ENCODE measurements at places on chromosomes 12 and 14. TPM values are rescaled to one million over a fixed set of nuclear protein-coding genes. Genes with fewer than 3 reads are reported as not detected.

DNA sequence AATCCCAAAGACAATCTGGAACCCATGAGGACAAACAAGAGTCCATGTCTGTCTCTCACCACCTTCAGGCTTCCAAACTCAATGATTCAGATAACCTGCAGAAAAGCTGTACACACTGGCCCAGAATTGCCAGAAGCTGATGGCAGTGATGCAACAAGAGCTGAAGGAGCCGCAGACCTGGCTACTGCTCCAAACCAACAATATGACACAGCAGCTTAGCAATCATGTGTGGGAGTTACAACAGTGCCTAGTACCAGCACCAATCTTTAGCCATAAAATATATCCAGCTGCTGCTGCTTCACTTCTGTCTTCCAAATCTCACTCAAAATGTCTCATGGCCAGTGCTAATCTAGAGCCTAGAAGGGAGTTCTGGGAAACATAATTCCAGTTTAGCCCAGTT lies 22.0 kb downstream of the RPS6KA5 start:
- DNase-seq, result no peak

DNA sequence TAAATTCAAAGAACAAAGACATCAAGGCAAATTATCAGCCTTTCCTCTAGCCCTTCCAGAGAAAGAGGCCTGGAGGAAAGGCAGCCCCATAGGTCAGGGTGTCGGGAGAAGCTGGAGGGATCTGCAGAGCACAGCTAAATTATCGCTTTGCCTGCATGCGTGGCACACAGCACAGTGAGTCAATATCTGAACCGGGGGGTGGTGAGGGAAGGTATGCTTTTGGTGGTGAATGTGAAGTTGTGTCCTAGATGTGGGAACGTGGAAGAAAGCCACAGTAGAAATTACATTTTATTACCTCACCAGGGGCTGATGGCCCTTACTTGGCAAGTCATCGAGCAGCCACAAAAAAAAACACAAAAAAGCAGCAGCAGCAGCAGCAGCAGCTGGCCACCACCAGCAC lies 243.2 kb downstream of the EGLN3 start:
- DNase-seq, result no peak

The TTC9 gene
- total RNA-seq, result 15.5 TPM

- DNase-seq, result no peak
Observed at GRCh38 chr12:45273717-45274271, 57.9 kb downstream of the ANO6 start.

The PLEKHH1 gene
- total RNA-seq, result 13.2 TPM

The BICDL1 gene
- 24.4 TPM for total RNA-seq

DNA sequence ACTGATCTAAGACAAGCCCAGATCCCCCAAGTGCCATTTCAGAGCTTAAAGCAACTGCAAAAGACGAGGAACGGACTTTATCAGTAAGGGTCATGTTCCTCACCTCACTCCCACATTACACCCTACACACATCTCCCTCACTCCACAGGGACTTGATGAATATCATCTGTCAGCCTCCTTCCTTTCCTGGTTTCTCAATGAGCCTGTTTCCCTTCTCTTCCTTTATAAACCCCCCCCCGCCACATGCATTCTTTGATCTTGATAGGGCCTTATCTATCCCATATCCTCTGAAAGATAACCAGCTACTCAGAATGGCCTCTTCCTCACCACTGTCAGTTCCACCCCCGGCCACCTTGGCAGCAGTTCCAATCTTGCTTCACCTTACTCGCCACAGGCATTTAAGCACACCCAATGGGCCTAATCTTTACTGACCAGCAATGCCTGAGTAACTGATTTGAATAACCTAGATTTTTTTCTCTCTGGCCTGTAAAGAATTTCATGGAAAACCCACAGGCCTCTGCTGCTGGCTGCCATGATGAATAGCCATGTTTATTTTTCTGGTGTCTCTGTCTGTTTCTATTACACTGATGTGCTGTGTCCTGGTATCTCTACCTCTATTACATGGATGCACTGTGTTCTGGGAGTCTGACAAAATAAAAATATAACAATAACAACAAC lies 138.7 kb downstream of the PHLDA1 start:
- no peak for DNase-seq

DNA sequence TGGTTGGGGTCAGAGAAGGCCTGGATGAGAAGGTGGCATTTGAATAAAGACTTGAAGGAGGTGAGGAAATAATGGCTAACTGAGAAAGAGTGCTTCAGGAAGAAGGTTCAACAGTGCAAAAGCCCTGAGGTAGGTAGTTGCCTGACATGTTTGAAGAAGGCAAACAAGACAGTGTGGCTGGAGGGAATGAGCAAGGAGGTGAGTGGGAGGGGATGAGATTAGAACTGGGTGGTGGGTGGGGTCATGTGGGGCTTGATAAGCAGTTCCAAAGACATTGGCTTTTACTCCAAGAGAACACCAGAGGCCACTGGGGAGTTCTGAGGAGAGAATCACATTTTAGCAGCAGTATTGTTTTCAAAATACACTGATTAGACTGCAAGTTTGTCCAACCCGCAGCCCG lies 50.5 kb downstream of the HSPB8 start:
- no peak for DNase-seq

GRCh38 chr14:55841625-55842024 lies 261.6 kb downstream of the KTN1 start:
- DNase-seq, result no peak

- no peak for DNase-seq
Observed at GRCh38 chr14:99098199-99098598, 173.8 kb downstream of the BCL11B start.

GRCh38 chr14:36362648-36363047 lies 42.2 kb upstream of the MBIP start:
- DNase-seq, result no peak

The NEUROD4 gene
- total RNA-seq, result 9.9 TPM

DNA sequence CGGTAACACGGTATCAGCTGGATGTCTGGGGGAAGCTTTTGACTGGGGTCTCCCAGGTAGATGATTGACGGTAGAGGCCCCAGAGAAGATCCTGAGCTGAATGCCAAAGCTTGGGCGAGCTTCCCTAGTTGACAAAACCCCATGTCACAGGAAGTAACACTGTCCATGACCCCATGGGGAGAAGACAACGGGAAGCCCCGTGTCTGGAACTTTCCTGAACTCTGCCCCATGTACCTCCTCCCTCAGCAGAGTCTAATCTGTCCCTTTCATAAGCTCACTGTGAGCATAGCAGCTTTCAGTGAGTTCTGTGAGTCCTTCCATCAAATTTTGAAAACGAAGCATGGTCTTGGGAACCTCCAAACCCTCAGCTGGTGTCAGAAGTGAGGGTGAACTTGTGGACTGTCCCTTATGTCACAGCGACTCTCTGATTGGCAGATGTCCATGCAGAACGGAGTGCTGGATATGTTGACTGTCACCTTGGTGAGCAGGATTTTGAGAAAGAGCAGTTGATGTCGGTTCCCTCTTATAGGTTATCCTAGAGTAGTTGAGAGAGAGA lies 29.7 kb upstream of the BEGAIN start:
- DNase-seq, result no peak

DNA sequence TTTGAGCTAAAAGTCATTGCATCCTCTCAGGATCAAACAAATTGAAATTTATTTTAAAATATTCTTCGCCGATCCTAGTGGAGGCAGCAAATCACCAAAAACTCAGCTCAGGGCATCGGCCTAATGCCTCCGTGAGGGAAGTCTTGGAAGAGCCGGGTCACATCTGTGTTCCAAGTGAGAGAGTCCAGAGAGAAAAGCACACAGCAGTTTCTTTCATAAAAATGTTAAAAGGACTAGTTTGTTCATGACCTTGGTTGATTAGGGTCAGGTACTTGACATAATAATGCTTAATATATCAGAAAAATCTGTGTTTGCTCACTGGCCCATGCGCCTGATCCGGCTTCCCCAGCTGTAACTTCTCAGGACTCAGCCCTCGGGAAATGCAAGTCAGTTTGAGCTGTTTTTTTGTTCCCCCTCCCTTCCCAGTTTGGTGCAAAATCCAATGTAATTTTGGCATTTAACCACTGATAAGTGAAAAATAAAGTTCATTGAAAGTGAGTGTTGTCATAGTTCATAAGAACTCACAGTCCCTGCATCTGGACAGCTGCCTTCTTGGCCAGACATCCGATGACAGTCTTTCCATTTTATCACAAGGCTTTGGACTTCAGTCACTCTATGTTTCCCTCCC lies 161.7 kb downstream of the CAND1 start:
- no peak for DNase-seq

DNA sequence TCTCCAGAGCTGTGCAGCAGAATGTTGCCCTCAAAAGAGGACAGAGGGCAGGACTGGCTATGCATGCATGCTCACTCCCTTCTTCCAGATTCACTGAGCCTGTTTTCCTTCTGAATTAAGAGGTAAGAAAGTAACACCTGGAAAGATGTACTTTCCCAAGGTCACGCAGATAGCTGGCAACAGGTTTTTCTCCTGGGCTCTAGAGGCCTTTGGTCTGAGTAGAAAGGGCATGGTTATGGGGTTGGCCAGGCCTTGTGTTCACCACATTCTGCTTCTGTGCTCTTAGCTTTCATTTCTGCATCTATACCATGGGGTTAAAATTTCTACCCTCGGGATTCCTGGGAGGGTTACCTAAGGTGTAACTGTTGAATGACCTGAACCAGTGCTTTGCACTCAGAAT lies 57.5 kb downstream of the RASSF3 start:
- DNase-seq, result no peak

GRCh38 chr12:69366796-69367195 lies 7.3 kb downstream of the YEATS4 start:
- no peak for DNase-seq

Measured in cerebellum (tissue), 4 donors.